CD8-positive, alpha-beta T cell (primary cell): ENCODE measurements at places on chromosomes 3 and 15. TPM values are rescaled to one million over a fixed set of nuclear protein-coding genes. Genes with fewer than 3 reads are reported as not detected.

GRCh38 chr3:154244644-154245043 is 79.6 kb downstream of the DHX36 start:
- no peak for DNase-seq

DNA sequence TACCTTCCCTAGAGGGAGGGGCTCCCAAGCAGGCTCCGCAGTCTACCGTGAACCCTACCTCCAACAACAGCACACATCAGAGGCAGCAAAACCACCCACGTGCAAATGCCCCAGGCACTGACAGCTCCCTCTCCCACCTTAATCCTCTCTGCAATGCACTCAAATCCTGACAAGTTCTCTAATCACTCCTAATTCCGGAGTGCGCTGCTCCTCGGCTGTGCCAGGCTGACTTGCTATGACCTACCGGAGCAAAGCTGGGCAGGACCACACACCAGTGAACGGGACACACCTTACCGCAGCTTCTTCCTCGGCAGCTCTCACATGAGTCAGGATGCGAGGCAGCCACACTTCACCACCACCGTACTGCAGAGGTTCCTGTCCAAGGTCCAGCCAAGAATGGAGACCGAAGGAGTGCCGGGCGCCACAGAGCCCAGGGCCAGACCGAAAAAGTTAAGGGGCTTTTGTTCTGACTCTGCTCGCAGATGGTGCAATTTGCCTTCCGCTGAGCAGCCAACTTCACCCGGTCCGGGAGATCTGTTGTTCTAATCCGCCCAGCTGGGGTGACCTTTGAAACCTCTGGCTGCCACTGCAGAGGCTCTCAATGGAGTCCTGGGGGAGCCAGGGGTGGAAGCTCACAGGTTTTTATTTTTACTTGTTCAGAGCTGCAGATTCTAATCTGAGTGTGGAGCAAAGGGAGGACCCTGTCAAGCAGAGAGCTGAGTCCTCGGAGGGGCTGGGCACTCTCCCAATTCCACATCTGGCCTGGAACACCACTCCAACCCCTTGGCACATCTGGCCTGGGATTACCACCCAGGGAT is 84.4 kb downstream of the MYLK start:
- DNase-seq: no peak

The GHSR gene
- total RNA-seq: not detected

- DNase-seq: peak; percentile 28
These were observed 12.8 kb downstream of the VILL start for GRCh38 chr3:38003371-38003816.

DNA sequence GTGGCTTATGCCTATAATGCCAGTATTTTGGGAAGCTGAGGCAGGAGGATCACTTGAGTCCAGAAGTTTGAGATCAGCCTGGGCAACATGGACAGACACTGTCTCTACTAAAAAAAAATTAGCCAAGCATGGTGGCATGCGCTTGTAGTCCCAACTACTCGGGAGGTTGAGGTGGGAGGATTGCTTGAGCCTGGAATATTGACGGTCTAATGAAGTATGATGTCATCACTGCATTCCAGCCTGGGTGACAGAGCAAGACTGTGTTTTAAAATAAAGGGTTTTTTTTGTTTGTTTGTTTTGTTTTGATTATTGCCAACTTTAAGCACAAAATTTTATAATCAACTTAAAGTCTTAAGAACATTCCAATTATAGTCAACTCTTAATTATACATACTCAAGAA is 6.8 kb downstream of the PLSCR1 start:
- no peak for DNase-seq

DNA sequence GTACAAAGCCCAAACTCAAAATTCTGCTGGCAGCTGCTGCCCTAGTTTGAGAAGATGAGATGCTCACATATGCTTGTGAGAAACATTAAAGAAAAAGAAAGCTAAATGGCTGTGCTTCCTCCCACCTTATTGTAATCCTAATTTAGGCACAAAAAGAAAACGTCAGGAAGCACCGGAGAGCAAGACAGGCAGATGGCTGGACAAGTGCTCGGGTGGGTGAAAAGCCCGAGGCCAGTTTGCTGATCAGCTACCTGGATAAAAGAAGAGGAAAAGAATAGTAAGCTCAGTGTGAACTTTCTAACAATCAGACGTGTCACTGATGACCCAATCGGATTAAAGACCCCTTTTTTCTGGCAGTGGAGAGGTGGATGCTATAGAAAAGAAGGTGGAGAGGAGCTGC is 368.0 kb upstream of the ATP10A start:
- no peak for DNase-seq

The C3orf70 gene
- total RNA-seq: not detected

The CAV3 gene
- total RNA-seq: not detected

DNA sequence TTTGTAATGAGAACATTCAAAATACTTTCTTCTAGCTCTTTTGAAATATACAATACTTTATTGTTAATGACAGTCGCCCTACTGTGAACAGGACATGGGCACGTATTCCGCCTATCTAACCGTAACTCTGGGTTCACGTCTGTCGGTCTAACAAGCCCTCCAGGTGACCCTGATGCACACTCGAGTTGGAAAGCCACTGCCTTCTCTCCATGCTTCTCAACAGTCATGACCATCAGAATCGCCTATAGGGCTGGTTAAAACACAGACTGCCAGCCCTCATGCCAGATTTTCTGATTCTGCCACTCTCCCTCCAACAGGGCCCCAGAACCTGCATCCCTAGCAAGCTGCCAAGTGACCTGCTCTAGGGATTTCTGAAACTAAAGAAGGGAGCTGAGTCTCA is 140.2 kb downstream of the FOXP1 start:
- DNase-seq: no peak

DNA sequence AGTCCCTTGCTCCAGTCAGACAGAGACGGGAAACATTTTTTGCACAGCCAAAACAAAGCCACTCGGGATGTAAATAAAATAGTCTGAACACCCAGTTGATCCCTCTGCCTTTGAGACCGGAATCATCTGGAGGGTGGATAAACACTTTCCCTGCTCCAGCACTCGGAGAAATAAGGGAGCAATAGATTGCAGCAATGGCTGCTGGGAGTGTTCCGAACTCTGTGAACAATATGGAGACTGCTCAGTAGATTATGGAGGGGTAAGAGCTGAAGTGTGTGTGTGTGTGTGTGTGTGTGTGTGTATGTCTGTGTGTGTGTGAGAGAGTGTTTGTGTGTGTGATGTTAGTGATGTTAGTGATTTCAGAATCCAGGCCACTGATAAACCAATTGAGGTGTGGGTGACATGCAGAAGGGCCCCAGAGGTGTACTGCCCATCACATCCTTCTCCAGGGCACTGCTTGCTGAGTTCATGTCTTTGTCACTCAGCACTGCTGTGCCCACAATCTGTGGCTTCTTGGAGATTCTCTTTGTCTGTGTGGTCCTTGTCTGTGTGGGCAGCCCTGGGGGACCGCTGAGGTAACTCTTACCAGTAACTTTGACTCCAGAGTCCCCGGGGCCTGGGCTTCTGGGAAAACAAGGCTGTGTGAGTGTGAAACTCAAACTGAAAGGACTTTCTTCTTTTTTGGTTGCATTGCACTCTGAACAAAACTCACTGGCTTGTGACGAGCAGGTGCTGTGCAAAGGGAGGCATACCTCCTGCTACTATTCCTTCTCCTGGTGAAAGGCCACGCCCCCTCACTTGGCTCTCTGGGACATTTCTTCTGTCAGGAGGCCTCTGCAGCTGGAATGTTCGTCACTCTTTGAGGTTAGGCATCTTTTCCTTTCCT is 23.0 kb downstream of the CRYGS start:
- no peak for DNase-seq

The GNAT1 gene
- total RNA-seq: 0.30 TPM

DNA sequence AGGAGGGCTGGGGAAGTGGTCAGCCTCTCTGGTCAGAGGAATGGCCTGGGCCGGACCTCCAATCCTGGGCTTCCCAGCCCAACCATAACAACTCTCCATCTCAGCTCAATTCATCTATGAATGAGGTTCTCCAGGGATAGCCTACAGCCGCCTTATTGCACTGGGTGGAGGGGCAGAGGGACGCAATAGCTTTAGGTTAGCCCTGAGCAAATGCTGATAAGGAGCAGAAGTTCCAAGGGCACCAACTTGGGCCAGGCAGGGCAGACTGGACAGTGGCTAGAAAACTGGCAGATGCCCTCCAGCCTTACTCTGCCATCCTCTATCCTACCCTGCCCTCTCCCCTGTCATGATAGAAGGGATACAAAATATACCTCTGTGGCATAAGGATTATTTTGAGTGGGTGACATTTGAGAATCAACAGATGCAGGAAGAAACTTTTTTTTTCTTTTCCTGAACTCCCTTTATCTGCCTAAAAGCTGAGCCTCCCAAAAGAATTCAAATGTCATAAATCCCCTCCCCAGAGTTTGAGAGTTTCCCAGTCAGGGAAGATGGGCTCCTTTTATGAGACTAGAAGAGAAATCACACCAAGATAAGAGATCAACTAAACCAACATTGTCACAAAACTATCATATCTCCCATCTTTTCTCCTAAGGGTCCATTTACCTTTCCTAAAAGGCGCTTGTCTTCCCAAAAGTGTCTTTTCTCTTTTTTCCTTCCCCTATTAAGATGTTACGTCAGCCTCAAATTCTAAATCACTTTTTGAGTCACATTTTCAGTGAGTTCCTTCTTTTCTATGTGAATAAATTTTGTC is 40.4 kb upstream of the C15orf39 start:
- DNase-seq: no peak

DNA sequence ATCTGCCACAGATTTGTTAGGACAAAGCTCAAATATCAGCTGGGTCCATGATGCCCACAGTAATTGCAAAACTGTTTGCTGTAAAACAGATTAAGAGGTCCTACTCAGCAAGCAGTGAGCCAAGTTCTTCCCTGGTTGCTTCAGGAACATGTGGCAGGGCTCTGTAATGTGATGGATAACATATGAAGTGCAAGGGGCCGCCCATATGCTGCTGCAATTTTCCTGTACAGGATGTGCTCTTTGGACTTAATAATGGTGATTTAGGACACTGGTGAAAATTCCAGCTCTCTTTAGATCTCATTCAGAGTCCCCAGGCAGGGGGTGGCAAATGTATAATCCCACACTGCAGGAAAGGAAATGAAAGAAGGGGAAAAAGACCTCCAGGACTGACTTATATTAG is 289.4 kb downstream of the LSAMP start:
- DNase-seq: no peak

- no peak for DNase-seq
These were observed 320.8 kb upstream of the NR2E3 start for GRCh38 chr15:71489570-71489969.

- no peak for DNase-seq
These were observed 21.0 kb downstream of the BOC start for GRCh38 chr3:113232342-113232741.

DNA sequence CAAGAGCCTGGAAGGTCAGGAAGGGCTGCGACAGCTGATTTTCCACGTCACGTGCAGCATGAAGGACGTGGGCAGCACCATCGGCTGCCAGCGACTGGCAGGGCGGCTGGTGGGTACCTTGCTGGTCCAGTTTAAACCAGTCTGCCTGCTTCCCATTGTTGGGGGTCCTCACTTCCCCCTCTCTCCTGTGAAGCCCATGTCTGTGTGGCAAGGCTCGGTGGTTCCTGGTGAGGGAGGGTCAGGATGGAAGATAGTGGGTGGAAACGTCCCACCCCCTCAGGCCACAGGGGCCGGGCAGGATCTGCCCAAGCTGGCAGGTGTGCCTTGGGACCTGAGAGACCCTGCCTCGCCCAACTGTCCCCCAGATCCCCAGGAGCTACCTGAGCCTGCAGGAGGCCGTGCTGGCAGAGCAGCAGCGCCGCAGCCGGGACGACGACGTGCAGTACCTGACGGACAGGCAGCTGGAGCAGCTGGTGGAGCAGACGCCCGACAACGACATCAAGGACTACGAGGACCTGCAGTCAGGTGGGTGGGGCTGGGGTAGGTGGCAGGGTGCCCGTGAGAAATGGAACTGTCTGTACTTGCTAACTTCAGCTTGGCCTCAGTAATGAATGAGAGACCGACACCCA is 108.2 kb downstream of the LRRK1 start:
- peak; percentile 5 for DNase-seq

The REC114 gene
- not detected for total RNA-seq

- no peak for DNase-seq
These were observed 13.3 kb downstream of the NLGN1 start for GRCh38 chr3:173410849-173411248.

DNA sequence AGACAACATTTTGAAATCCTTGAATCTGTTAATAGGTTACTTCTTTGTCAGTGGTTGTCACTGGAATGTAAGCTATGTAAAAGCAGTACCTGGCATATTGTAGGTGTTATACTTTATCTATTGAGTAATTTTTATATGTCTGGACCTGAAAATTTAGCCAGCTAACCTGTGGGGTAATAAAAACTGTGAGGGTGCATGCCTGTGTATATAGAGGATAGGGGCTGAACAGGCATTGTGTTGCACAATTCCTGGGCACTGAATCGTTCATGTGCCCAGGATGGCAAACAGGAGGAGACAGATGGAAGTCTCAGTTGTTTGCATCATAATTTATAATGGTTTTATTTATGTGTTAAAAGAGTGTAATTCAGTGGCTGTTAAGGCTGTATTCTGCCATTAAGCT is 67.1 kb downstream of the ARMC8 start:
- DNase-seq: no peak

The SAMD7 gene
- not detected for total RNA-seq

DNA sequence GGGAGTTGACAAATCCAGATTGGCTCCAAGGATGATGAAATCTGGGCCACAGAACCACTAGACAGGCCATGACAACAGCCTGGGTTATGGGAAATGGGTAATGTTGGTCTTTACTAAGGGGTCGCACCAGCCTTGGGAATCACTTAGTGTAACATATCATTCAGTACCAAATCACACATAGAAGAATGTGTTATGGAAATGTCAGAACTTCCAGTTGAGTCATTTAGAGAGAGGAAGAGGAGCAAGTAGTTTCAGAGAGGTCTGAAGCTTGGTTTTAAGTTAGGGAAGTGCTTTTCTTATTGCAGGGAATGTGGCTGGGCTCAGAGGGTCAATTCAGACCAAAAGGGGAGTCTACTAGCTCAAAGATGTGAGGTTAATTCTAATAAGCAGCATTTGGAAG is 241.6 kb upstream of the ZPLD1 start:
- no peak for DNase-seq

DNA sequence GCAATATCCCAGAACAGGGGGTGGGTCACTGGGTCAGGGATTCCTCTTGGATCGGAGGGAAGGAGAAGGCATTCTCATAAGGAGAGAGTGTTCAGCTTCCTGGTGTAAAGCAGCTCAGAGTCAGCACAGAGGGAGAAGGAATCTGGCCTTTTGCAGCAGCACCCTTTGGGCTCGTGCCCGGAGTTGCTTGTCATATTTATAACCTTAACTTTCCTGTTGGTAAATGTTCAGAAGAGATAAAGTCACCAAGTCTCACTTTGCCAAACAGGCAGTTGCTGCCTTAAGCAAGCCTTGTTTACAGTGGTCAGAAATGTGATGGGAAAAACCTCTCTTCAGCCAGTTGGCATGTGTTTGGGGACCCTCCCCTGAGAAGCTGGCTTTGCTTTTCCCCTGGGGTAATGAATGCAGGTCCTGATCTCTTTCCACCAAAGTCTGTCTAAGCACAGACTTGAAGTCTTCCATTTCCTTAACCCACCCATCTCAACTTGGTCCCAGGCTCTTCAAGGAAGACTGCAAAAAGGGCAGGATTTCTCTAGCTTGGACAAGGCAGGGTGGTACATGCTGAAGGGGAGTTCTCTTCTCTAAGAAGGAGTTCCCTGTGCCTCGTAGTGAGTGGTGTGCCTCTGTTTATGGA is 206.9 kb upstream of the BHLHE40 start:
- DNase-seq: no peak

The MUSTN1 gene
- total RNA-seq: 6.7 TPM
